RWPE1 (cell line): ENCODE measurements at places on chromosomes 16 and 17.
A peak's percentile ranks its signal among the peaks of the same experiment; 100 is the strongest.

- DNase-seq = no peak
Observed at GRCh38 chr17:79803997-79804855, 7.3 kb upstream of the CBX8 start.

DNA sequence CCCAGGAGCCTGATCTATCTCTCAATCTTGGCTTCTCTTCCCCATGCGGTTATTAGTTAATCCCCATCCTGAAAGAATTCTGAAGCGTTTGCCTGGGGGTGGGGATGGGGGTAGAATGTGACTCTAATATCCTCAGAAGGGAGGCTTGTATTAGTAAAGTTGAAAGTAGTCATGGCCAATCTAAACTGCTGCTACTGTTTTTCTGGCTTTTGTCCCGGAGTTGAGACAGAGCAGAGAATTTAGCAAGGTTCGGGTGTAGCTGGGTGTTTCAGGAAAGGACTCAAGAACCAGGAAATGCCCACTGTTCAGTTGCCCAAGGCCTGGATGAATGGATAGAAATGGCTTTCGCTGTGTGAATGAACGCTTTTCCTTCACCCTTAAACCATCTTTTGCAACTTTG lies 17.6 kb upstream of the ITGAM start:
- no peak for DNase-seq

- peak; percentile 34 for DNase-seq
Observed at GRCh38 chr17:35243561-35244340, 879 bp downstream of the SLFN5 start.

GRCh38 chr17:48478224-48479013 lies 48.4 kb upstream of the SKAP1 start:
- DNase-seq = no peak

DNA sequence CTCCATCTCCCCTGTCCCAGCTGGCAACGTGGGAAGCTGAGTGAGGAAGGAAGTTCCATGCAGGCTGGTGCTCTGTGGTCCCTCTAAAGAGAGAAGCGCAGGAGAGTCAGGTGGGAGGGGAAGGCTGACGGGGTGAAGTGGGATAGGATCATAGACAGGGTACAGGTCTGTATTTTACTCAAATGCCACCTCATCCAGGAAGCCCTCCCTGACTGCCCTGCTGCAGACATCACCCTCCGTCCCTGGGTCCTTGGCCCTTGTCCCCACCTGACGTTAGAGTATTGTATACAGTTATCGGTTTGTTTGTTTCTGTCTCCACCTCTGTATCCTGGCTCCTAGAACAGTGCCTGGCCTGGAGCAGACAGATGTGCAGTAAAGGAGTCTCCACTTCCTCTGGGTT lies 11.7 kb downstream of the CANT1 start:
- no peak for DNase-seq

GRCh38 chr16:3587547-3588110 lies 10.4 kb upstream of the NLRC3 start:
- DNase-seq = no peak

DNA sequence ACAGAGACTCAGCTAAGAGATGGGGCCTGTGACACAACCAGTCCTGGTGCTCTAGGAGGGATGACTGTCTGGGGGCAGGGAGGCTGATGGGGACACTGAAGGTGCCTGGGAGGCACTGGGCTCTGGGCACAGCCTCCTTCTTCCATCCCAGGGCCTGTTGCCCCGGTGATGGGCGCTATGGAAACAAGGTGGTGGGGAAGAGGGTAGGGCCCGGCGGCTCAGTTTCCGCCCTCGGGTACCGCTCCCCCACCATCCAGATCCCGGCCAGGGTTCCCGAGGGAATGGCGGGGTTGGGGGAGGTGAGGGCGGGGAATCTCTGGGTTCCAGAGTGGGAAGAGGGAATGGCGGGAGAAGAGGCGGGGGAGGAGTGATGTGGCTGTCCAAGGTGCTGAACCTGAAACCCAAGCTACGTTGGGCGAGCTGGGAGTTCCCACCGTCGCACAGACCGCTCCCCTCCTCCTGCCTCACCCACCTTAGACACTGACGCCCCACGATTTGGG lies 981 bp downstream of the KCNH4 start:
- DNase-seq = peak; percentile 67
